ENCODE measurements at places on chromosomes 2 and 18.

DNA sequence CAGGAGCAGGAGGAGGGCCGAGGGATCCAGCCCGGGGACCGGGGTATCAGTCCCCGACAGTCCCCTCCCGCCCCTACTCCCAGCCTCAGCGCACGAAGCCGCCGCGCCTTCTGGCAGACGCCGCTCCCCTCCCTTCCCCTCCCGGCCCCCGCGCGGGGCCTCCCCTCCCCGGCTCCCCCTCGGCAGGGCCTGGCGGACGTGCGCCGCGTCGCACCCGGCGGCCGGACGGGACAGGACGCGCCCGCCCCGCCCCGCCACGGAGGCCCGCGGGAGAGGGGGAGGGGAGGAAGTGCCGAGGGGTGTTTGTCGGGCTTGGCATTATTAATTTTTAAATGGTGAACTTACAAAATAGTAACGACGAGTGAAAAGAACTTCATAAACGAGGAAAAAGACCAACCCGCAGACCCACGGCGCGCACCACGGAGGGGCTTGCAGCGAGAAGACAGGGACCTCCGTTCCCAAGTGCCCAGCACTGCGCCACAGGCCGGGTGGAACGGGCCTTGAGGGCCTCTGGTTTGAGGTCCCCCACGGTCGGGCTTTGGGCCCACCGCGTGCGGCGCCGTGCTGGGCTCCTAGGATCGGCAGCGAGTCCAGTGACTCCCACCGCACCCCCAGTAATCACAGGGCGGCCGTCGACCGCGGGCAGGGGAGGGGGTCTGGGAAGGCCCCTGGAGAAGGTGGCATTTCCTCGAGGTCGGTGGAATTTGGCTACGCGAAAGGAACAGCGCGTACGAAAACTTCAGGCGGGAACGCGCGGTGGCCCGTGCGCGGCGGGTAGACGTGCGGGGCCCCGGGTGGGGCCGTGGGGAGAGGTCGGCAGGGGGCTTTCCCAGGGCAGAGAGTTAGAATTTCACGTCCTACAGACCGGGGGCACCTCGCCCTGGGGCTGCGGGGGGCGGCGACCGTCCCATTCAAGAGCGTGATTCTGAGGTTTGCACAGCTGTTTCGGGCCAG lies 954 bp upstream of the CTDSP1 start:
- DNase-seq = peak; percentile 20

GRCh38 chr2:133948610-133949290 lies 305.1 kb upstream of the MGAT5 start:
- DNase-seq = no peak

- DNase-seq = no peak
Observed at GRCh38 chr2:10282611-10283105, 20.0 kb upstream of the HPCAL1 start.

- no peak for DNase-seq
Observed at GRCh38 chr2:66240286-66240685, 194.6 kb upstream of the MEIS1 start.

- DNase-seq = no peak
Observed at GRCh38 chr2:138183705-138184104, 219.4 kb downstream of the HNMT start.

DNA sequence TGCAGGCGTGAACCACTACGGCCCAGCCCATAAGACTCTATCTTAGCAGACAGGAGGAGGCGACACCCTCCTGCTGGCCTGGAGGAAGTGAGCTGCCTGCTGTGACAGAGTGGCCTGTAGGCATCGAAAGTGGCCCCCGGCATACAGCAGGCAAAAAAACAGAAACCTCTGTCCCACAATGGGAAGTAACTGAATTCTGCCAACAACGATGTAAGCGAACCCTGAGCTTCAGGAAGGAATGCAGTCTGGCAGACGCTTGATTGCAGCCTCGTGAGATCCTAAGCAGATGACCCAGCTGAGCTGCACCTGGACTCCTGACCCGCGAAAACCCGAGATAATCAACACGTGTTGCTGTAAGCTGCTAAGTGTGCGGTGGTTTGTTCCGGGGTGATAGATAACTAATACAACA lies 13.6 kb downstream of the MRO start:
- DNase-seq = no peak

DNA sequence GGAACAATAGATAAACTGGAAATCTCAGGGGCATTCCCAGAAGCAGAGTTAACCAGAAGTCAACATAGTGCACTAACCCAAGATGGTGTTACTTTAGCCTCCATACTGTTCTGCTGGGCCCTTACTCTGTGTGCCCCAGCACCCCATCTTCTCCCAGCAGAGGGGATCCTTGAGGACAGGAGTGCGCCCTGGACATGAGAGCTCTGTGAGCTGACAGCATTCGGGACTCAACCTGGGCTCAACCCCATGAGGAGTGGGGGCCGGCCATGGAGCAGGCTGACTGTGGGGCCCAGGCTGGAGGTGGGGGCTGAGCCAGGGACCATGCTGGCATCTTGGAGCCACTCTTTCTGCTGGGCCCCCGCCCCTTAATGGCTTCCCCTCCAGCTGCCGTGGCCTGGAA lies 156.3 kb upstream of the HS6ST1 start:
- no peak for DNase-seq

DNA sequence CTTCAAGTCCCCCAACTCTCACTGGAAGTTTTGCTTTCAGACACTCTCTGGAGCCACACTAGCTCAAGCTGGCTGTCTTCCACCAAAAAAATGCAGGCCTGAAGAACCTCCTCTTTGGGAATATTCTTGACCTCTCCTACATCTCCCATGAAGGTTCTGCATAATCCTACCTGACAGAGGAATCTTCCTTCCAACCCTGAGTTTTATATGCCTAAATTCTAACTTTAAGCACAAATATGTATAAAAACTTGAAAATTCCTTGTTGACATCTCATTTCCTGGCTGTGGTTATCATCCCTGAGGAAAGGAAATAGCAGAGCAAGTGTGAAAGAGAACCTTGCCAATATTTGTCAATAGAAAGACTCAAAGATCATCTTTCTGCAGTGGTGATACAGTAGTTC lies 249.0 kb downstream of the LPIN1 start:
- peak; percentile 32 for DNase-seq

GRCh38 chr2:120394764-120395163 lies 48.8 kb downstream of the INHBB start:
- DNase-seq = no peak

DNA sequence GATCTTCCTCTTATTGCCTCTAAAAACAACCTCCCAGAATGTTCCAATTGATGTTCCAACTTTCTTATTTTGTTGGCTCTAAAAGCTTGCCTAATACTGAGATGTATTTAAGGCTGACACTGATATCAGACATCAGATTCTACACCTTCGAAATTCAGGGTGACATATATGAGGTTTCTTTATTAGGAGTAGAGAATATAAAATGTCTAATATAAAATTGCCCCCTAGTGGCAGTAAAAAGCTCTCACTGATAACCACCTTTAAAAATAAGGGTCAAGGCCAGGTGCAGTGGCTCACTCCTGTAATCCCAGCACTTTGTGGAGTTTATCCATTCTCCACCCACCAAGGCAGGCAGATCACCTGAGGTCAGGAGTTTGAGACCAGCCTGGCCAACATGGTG lies 789.7 kb upstream of the SLC39A10 start:
- no peak for DNase-seq

DNA sequence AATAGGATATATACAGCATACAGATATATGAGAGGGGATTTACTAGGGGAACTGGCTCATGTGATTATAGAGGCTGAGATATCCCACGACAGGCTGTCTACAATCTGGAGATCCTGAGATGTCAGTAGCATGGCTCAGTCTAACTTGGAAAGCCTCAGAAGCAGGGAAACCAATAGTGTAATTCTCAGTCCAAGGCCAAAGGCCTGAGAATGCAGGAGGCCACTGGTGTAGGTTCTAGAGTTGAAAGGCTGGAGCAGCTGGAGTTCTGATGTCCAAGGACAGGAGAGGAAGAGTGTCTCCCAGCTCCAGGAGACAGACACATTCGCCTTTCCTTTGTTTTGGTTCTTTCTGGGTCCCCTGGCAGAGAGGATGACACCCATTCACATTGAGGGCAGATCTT lies 20.1 kb upstream of the CCBE1 start:
- DNase-seq = no peak

DNA sequence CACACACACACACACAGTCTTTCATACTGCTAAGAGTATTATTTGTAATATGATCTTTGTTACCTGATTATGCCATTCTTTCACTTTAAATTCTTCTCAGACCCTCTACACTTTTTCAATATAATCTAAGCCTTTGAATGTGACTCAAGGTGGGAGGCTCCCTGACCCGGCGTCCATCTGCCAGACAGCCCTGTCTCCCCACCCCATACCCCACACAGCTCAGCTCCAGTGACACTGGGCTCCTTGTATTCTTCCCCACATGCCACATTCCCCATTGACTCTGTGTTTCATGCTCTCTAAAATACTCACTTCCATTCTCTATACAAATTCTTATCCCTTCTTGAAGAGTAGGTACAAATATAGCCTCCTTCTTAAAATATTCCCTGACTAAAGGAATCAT lies 442.2 kb downstream of the TGIF1 start:
- DNase-seq = no peak

DNA sequence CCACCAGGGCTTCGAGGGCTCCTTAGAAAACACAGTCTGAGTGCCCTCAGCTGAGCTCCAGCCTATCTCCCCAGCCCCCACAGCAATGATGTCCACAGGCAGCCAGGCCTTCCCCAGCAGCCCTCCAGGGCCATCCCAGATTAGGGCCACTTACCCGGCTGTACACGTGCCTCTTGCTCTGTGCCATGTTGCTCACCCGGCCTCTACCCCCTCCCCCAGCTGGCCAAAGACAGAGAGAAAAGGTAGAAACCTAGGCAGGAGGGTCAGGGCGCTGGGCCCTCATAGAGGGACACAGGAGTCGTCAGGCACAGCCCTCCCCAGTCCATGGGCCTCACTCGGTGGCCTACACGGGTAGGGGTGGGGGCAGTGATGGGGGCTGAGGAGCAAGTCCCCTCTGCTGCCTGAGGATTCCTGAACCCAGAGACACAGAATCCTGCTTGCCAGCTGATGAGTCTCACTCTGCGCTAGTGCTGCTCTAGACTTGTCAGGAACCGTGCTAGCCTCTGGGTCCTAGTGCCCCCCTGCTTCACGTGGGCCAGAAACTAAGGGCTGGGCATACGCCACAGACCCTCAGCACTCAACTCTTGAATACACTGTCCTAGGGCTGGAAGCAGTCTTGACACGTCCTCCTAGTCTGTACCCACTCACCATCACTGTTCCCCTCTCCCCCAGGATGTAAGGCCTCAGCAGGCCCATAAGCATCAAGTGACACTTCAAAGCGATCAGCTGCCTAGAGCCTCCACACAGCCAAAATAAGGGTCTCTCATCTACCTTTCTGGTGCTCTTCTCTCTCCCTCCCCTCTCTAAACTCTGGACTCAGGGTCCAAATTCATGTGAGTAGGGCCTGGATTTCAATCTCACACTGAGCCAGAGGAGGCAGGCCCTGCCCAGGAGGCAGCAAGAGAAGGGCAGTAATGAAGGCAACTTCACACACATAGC lies at the start of gene DCTN1:
Gene DCTN1 (minus strand): TSS at position 461 of the 939 bp plus-strand sequence. CDS start 274 bp downstream, at position 187.
- no peak for DNase-seq

DNA sequence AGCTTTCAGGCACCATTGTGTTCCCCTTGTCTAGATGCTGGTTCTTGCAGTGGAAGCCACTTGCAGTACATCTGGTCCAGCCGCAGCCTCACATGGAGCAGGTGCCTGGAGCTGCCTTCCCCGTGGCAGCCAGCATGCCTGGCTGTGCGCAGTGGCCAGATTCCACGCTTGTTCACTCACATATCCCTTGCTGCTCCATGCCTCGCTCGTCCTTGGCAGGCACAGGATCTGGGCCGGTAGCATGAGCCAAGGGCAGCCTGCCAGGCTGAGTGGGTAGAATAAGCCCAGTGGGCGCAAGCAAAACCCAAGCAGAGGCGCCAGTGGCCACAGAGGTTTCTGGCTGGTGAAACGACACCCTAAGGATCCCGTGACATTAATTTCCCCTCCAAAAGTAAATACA lies 20.6 kb downstream of the TMX3 start:
- DNase-seq = no peak
